Caki2 (cell line): ENCODE measurements at places on chromosomes 6 and 20. TPM values are rescaled to one million over a fixed set of nuclear protein-coding genes. Genes with fewer than 3 reads are reported as not detected.
A peak's percentile ranks its signal among the peaks of the same experiment; 100 is the strongest.

GRCh38 chr6:124356276-124356810 is 552.7 kb downstream of the NKAIN2 start:
- DNase-seq: no peak

TTLL9 gene
- total RNA-seq: 0.20 TPM in 1 of 2 replicates, not detected in the other

DNA sequence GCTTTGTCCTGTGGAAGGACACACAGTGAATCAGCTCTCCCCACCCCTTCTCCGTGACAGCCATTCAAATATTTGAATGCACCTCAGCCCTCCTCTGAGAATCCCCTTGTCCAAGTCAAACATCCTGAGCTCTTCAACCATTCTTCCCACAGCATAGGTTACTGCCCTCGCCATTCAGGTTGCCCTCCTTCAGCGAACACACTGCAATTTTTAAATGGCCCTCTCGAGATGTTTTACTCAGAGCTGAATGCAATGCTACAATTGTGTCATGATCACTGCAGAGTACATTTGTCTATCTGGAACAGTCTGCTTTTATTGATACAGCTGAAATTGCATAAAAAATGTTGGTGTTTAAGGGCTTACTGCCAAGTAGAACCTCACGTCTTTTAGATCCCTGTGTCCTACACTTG is 48.9 kb downstream of the SLC2A12 start:
- no peak for DNase-seq

DNA sequence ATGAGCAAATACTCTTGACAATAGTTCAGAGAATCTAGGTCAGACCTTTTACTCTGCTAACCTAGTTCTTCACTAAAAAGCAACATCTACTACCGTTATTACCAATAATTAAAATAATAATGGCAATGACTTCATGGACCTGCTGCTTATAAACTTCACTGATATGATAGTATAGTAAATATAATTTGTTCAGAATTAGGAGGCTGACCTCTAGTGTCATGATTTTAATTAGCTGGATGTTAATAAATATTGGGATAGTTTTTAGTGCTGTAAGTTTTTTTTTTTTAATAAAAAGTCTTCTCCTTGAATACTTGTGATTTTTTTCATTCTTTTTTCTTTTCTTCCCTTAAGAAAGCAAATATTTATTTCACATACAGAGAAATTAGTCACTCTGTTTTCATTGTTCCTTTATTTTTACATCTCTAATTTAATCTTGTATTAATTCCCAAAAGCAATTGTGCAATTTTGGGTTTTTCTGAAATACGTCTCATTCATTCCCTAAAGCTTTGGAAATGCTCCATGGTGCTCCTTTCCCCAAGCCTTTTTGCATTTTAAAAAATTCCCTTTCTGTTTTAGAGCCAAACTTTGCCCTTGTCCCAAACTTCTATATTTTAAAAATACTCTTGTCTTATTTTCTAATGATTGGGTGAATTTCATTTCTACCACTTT is 46.6 kb upstream of the UST start:
- DNase-seq: no peak

- no peak for DNase-seq
Measured at GRCh38 chr6:164911873-164912580, 397.4 kb downstream of the C6orf118 start.

GSTA2 gene
- not detected in 2 replicates for total RNA-seq

- DNase-seq: no peak
Measured at GRCh38 chr20:53948383-53949318, 121.7 kb downstream of the BCAS1 start.

MYLK2 gene
- not detected in 2 replicates for total RNA-seq

DNA sequence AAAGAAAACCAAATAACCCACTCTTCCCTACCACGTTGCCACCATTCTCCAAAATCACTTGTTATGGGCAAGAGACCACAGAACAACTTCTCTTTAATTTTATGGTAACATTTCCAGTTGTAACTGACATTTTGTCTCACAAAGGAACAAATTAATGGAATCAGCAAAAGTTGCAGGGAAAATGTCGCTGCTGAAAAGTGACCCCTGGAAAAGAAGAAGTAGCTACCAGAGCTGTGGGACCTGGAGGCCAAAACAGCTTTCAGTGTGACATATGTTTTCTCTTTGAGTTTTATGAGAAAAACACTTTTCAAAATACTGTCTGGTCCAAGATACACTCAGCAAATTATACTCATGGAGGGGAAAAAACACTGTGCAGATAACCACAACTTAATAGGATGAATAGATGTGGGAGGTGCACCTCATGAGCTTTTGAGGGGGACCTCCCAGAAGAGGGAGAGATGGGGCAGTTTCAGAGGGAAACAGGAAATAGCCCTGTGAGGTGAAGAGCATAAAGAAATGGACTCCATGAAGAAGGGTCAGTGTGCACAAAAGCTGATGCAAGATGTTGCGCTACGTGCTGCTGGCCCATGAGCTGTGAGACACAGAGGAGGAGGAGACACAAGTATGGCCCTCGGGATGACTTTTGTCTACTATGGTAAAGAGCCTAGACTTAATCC is 87.3 kb downstream of the DTNBP1 start:
- no peak for DNase-seq

GRCh38 chr6:14443629-14444268 is 326.2 kb downstream of the CD83 start:
- DNase-seq: no peak

GRCh38 chr20:62308102-62308822 is 5.5 kb downstream of the ADRM1 start:
- DNase-seq: no peak

DNA sequence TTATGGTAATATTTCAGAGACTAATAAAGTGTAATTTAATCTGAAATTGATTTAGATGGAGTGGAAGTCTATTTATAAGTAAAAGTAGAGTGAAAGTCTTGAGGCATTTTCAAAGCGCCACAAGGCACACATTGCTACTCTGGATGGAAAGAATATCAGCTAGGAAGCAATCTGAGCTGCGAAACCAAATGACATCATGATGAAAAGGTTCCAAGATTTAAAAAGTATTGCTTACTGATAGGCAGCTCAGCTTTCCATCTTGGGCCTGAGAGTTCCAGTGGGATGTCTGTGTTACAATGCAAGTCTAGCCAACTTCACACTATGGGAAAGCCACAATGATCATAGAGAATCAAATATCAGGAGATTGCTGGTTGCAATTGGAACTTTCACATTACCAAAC is 126.9 kb upstream of the VGLL2 start:
- DNase-seq: no peak

DNA sequence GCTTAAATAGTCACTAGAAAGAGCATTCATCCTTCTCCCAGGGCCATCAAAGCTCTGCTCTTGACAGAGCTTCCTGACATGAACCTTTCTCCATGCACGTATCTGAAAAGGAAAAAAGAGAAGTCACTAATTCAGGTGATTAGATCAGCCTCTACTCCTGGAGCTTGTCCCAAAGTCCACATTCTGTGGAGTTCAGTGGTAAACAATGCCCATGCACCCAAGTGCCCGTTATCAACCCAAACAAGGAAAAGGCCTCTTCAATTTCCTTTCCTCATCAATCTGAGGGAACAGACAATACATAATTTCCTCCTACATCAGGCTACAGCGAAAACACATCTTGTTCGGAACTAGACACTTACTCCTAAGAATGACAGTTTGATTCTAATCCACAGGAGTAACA is 129.2 kb upstream of the PCSK2 start:
- DNase-seq: no peak

SYNDIG1 gene
- total RNA-seq: 0.09 and 0.44 TPM in 2 replicates

GRCh38 chr20:47174456-47175243 is 181.8 kb downstream of the ZMYND8 start:
- DNase-seq: no peak

DNA sequence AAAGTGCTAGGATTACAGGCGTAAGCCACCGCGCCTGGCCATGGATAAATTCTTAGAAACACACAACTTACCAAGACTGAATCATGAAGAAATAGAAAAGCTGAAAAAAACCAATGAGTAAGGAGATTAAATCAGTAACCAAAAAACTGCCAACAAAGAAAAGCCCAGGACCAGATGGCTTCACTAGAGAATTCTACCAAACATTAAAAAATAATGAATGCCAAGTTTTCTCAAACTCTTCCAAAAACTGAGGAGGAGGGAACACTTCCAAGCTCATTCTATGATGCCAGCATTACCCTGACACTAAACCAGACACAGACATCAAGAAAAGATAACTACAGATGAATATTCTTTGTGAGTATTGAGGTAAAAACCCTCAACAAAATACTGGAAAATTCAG is 44.3 kb downstream of the USP49 start:
- no peak for DNase-seq

MOCS1 gene
- total RNA-seq: 0.03 and 6.2 TPM in 2 replicates

DNA sequence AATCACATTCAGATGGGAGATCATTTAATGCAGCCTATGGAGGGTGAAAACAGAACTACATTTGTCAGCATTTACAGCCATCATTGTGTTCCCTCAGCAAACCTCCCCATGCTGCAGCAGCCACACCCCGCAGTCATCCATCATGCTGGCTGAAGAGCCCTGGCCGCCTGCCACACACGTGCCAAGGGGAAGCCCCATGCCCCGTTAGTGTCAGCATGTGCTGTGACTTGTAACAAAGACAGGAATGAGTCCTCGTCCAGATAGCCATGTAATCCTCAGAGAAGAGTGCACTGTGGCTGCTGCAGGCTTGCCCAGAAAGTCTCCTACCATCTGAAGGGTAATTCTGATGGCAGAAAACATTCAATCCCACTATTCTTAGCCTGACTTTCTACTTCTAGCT is 1097.8 kb downstream of the KIF16B start:
- DNase-seq: peak; percentile 78

GRCh38 chr20:43388268-43389002 is 69.3 kb upstream of the SRSF6 start:
- DNase-seq: no peak

BICRAL gene
- 1.9 TPM in 2 replicates for total RNA-seq
